ENCODE measurements at places on chromosomes 12 and 14.

GRCh38 chr14:87745507-87746118 is 247.4 kb downstream of the GALC start:
- DNase-seq, result no peak

DNA sequence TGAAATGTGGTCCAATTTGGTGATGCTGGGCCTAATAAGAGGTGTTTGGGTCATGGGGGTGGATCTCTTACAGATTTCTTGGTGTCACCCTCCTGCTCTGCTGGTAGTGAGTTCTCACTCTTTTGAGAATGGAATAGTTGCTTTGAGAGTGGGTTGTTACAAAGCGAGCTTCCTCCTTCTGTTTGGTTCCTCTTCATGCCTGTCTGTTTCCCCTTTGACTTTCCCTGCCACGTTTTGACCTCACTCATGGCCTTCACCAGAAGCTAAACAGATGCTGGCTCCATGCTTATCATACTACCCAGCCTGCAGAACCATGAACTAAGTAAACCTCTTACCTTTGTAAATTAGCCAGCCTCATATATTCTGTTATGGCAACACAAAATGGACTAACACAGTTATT is 57.7 kb upstream of the LDHB start:
- DNase-seq, result no peak

DNA sequence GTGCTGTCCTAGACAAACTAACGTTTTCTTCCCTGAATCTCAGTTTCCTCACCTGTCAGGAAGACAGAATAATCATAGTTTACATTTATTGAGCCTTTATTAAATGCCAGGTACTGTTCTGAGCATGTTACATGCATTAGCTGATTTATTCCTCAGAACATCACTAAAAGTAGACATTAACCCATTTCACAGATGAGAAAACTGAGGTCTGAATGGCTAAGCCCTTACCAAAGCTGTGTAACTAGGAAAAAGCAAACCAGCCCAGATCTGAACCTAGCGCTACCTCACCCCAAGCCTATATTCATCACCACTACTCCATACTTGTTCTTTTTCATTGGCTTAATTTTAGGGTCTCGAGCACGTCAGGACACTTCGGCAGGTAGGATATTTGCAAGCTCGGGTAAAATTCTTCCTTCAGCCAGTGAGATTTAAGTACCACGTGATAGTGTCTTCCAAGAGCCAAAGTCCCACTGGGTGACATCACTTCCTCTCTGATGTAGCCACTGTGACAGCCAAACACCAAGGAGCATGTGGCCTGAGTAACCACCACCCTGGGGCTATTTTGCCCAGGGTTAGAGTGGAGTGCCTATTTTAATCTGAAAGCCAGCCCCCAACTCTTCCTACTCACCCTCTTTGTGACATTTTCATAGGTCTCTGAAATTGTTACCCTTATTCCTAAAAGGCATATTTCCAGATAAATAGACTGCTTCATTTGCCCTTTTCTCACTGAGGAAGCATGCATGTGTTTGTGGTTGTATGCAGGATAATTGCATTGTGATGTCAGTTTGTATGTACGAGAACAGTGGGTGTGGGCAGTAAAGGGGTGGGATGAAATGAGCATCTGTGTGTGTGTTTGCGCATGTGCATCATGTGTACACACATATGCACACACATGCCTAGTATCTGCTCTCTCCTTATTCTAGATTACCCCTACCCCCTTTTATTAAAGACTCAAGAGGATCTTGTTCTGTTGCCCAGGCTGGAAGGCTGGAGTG is 62.2 kb upstream of the WSCD2 start:
- no peak for DNase-seq

- no peak for DNase-seq
Measured at GRCh38 chr14:102292441-102292840, 12.5 kb downstream of the MOK start.

GRCh38 chr14:69650948-69651369 is 39.6 kb downstream of the SUSD6 start:
- DNase-seq, result no peak

GRCh38 chr12:6235906-6236640 is 35.9 kb downstream of the CD9 start:
- no peak for DNase-seq

DNA sequence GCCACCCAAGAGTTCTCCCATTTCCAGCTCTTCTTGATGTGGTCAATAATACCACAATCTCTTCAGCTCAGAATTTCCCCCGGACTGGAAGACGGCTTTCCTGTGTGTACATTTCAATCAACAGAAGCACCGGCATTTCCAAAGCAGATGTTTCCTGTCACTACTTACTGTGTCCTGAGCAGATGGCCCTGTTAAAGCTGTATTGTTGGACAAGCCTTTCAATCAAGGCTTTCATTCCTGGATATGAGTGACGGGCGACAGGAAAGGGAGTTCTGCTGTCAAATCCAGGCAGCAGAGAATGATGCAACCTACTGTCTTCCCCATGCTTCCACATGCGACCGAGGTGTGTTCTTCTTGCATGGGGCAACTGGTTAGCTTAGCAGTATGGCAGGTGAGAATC is 76.4 kb upstream of the CCDC60 start:
- no peak for DNase-seq

DNA sequence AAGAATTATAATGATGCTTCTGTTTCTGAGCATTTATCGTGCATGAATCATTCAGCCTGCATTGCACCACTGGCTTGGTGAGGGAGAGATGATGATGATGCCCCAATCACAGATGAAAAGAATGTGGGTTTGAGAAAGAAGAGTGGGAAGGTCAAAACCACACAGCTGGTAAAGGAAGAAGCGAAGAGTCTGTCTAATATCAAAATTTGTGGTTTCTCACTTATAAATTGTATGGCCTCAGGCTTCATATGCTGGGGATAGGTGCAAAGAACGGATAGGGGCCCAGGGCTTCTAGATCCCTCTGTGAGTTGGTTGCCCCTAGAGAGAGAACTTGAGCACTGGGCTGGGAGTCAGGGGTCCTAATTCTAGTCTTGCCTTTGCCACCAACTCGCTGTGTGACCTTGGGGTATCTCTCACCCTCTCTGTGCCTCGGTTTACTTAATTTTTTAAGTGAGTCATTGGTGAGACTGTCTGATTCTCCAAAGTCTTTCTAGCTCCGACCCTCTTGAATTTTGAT is 2.2 kb downstream of the OASL start:
- peak; percentile 47 for DNase-seq

DNA sequence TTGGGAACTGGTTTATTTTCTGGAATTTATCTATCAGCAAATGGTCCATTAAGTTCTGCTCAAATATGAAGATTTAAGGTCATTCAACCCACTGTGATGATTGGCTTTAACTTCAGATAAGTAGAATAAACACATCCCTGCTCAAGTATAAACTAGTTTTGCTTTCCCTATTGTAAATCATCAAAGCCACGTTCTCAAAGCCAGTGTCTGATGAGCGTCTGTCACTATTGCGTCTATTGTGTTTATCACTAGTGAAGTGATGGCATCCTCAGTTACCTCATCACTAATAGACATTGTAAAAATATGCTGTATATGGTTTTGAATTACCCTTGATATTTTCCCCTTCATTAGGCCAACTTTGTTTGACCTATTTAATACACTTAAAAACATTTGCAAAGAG is 351.3 kb downstream of the BCAT1 start:
- DNase-seq, result no peak

DNA sequence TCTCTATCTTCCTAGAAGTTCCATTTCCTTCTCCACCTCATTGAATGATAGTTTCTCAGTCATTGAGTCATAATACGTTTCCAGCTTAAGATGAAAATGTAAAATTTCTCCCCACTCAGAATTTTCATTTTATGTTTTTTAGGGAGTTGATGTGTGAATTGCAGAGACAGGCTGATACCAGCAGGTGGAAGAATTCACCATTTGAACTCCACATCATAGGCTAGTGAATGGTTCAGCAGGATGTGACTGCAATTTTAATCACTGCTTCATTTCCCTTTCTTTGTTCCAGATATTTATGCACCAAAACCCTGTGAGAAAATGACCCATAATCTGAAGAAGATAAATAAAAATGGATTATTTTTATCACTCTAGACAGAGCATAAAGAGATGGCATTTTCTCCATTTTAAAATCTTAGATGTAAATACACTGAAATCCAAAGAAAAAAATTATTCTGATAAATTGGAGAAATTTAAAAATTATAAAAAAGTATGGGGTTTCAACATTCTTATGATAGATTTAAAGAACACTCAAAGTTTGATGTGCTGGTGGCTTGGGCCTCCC is 10.6 kb upstream of the PYGL start:
- DNase-seq, result no peak

- DNase-seq, result no peak
Measured at GRCh38 chr14:87285506-87285905, 707.5 kb downstream of the GALC start.

DNA sequence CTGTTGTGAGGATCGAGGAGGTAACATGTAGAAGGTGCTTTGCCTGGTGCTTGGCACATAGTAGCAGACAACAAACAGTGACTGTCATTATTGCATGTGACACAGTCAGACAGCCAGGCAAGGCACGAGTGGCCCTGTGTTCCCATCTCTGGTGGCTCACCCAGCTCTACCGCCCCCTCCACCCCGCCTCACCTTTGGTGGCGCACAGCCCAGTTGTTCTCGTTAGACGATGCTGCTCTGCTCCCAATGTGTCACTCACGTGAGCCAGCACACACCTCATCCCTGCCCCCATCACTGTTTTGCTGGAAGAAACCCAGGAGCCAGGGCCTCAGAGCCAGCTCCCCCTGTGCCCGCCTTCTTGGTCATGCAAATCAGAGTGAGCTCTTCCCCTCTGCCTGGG is 113.3 kb downstream of the CALM1 start:
- no peak for DNase-seq

DNA sequence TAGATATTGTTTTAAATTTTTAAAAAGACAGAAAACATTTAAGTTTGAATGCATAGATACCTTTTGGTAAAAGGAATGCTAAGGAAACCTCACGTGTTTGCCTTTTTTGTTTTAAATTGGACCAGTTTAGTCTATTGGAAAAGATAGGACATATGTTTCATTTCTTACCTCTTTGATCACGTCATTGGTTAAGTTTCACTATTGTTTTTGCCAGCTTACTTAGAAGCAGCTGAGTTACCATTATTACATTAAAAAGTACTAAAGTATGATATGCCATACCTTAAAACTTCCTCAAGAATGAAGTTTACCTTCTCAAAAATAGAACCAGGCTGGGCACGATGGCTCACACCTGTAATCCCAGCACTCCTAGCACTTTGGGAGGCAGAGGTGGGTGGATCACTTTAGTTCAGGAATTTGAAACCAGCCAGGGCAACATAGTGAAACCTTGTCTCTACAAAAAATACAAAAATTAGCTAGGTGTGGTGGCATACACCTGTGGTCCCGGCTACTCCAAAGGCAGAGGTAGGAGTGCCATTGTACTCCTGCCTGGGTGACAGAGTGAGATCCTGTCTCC is 54.4 kb downstream of the SRGAP1 start:
- no peak for DNase-seq

DNA sequence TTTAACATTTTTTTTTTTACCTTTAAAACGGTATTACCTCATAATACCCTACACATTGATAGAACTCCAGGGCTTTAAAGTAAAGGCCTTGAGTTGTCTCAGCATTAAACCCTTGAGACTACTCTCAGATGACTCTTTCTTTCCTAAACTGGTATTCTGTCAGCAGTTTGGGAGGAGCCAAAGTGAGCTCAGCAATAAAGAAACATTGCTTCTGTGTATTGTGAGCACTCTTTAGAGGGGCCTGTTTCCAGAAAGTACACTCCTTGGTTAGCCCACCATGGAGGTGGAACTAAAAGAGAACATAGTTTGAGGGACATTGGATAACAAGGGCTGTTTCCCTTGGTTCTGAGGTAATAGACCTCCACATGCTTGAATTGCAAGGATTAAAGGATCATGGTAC is 20.4 kb downstream of the MAP3K12 start:
- DNase-seq, result no peak

- DNase-seq, result peak; percentile 51
Measured at GRCh38 chr12:52506858-52507715, 13.1 kb downstream of the KRT5 start.

DNA sequence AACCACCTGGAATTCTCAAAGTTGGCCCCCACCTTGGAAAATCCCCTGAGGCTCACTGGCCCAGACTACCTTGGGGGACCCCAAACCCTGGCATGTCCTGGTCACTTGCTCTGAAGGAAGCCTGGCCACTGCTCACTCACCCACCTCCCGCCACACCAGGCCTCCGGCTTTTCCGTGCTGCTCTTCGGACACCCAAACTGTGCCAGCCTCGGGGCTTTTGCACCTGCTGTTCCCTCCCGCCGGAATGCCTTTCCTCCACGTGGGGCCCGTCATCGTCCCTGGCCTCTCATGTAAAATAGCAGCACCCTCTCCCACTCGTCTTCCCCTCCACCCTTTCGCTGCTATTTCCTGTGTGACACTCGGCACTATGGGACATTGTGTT is 87.2 kb upstream of the NCOR2 start:
- DNase-seq, result no peak

GRCh38 chr12:1643905-1644533 is 15.0 kb downstream of the WNT5B start:
- no peak for DNase-seq

DNA sequence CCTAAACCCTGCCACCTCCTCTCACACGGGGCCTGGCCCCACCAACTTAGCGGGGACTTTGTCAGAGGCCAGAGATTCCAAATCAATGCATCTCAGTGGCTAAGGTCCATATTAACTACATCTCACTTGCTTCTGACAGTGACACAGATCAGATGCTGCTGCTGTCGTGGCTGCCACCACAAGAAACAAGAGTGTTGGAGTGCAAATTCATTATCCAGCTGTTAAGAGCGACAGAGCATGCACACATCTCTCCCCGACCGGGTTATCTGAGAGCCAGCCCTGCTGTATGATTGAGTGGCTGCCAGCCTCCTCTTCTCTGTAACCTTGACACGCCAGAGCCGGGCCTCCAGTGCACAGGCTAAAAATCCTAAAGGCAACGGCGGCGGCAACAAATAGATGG is 40.2 kb downstream of the SPRING1 start:
- DNase-seq, result no peak

- no peak for DNase-seq
Measured at GRCh38 chr12:46478123-46478522, 105.5 kb upstream of the SLC38A2 start.
